A549 treated with ZK216348 at 1 μM for 4 hours (cell line): ENCODE measurements at places on chromosomes 1 and 21. TPM values are rescaled to one million over a fixed set of nuclear protein-coding genes. Genes with fewer than 3 reads are reported as not detected.

MXRA8 gene
- 0.15 to 0.29 TPM in 2 of 5 replicates, not detected in the others for total RNA-seq

ADAMTS4 gene
- total RNA-seq: 0.02 TPM in 1 of 5 replicates, not detected in the others

TDRD10 gene
- total RNA-seq: not detected in 5 replicates

COL6A1 gene
- total RNA-seq: 12.9 to 23.3 TPM (median 19.7 TPM) in 5 replicates

LHX8 gene
- 0.81 to 1.4 TPM (median 1.2 TPM) in 5 replicates for total RNA-seq

SYNC gene
- total RNA-seq: 10.7 to 18.5 TPM (median 13.9 TPM) in 5 replicates

HSD11B1 gene
- 0.12 to 0.44 TPM in 2 of 5 replicates, not detected in the others for total RNA-seq

RGS2 gene
- total RNA-seq: 53.8 to 89.9 TPM (median 58.2 TPM) in 5 replicates

TTC22 gene
- total RNA-seq: not detected in 5 replicates

KRTAP11-1 gene
- not detected in 5 replicates for total RNA-seq

WLS gene
- total RNA-seq: 16.2 to 21.0 TPM (median 17.6 TPM) in 5 replicates

CFHR1 gene
- total RNA-seq: 0.14 to 0.35 TPM (median 0.25 TPM) in 4 of 5 replicates, not detected in the other

PKN2 gene
- total RNA-seq: 10.1 to 16.5 TPM (median 14.2 TPM) in 5 replicates

AK2 gene
- total RNA-seq: 138 to 155 TPM (median 152 TPM) in 5 replicates

CYP4X1 gene
- total RNA-seq: not detected in 5 replicates

VANGL2 gene
- 0.50 to 1.2 TPM (median 0.91 TPM) in 5 replicates for total RNA-seq

AJAP1 gene
- not detected in 5 replicates for total RNA-seq

LAMC2 gene
- total RNA-seq: 20.9 to 28.8 TPM (median 22.7 TPM) in 5 replicates

ACKR1 gene
- not detected in 5 replicates for total RNA-seq

MYOC gene
- total RNA-seq: 0.06 TPM in 1 of 5 replicates, not detected in the others

MAP7D1 gene
- total RNA-seq: 132 to 179 TPM (median 162 TPM) in 5 replicates

TSSK3 gene
- total RNA-seq: 0.25 TPM in 1 of 5 replicates, not detected in the others

CCDC30 gene
- 0.94 to 1.5 TPM (median 1.2 TPM) in 5 replicates for total RNA-seq

KIF26B gene
- total RNA-seq: 0.04 to 0.09 TPM (median 0.05 TPM) in 5 replicates

ARHGEF16 gene
- total RNA-seq: 2.8 to 6.0 TPM (median 4.5 TPM) in 5 replicates

SPRR4 gene
- total RNA-seq: not detected in 5 replicates

RASSF5 gene
- 0.87 to 1.6 TPM (median 0.95 TPM) in 5 replicates for total RNA-seq

SIM2 gene
- total RNA-seq: 6.9 to 9.2 TPM (median 8.1 TPM) in 5 replicates

CFAP107 gene
- not detected in 5 replicates for total RNA-seq

CGN gene
- total RNA-seq: 1.6 to 2.9 TPM (median 2.0 TPM) in 5 replicates

TDRD5 gene
- 0.04 to 0.14 TPM (median 0.07 TPM) in 4 of 5 replicates, not detected in the other for total RNA-seq

TEX38 gene
- not detected in 5 replicates for total RNA-seq

TAS1R3 gene
- total RNA-seq: 0.08 to 0.20 TPM (median 0.12 TPM) in 5 replicates
